ENCODE measurements at places on chromosomes 7 and 10. TPM values are rescaled to one million over a fixed set of nuclear protein-coding genes. Genes with fewer than 3 reads are reported as not detected.

LRRC18 gene
- not detected for total RNA-seq

GRCh38 chr7:89680161-89680560 lies 474.1 kb upstream of the STEAP1 start:
- H3K27ac ChIP-seq: no peak overlapping the region
- no peaks in the 10 kb centered on the region for H3K4me1 ChIP-seq
- H3K4me3 ChIP-seq: no peak overlapping the region
- DNase-seq: no peak

DNA sequence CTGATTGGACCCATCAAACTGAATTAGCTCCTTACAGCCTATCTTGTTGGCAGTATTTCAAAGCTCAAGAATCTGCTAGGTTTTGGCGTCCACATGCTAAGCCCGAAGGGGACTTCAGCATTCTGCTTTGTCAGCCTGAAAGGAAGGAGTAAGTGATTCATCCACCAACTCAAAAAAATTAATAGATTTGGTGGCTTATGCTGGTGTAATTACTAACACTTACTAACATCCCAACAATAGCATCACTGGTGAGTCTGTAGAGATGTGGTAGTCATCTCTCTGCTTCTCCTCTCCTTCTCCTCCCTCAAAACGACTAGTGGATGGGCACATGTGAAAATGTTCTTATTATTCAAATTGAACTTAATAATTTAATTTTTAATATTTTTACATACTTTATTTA lies 53.8 kb upstream of the EGR2 start:
- no peaks in the 10 kb centered on the region for H3K36me3 ChIP-seq
- no peak overlapping the region for H3K27ac ChIP-seq
- H3K27me3 ChIP-seq: peaks cover 2% of the 10 kb centered on the region
- no peak for DNase-seq
- peaks cover 5% of the 10 kb centered on the region for H3K4me1 ChIP-seq

YWHAG gene
- total RNA-seq: 96.9 TPM

DNA sequence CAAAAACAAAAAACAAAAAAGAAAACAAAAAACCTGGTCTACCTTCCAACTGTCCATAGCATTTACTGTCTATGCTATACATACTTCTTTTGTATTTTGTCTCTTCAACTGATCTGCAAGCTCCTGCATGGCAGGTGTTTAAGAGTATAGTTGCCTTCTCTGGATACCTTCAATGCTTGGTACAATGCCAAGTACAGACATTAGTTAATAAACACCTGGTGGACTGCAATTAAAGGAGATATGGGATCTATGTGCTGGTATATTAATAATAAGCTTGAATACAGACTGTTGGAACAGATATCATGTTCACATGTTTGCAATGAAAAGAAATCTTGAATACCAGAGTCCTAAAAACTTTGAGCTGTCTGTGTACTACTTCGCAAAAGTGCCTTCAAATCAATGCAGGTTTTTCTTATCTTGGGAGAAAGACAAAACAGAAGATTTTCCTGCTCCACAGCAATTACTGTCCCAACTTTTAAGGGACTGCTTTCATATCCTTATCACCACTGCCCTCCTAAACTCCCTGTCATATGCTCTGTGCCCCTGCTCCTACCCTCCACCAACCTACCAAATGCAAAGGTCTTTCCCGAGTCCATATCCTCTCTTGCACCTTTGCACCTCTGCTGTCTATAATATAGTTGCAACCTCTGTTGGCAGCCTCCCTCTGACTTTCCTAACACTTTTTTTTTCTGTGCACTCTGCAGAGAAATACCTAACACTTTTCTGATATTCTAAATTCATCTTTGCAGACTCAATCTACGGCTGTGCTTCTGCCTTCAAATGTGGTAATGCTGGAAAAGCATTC lies 85.1 kb downstream of the DNMBP start:
- peaks cover 11% of the 10 kb centered on the region for H3K4me1 ChIP-seq
- no peak overlapping the region for H3K4me3 ChIP-seq
- no peaks in the 10 kb centered on the region for H3K36me3 ChIP-seq
- DNase-seq: no peak
- H3K27ac ChIP-seq: no peak overlapping the region

- H3K27ac ChIP-seq: no peak overlapping the region
- H3K36me3 ChIP-seq: no peaks in the 10 kb centered on the region
- no peaks in the 10 kb centered on the region for H3K27me3 ChIP-seq
- H3K4me3 ChIP-seq: no peak overlapping the region
- H3K4me1 ChIP-seq: peaks cover 17% of the 10 kb centered on the region
Observed at GRCh38 chr7:50421043-50421442, 29.1 kb downstream of the FIGNL1 start.

DNA sequence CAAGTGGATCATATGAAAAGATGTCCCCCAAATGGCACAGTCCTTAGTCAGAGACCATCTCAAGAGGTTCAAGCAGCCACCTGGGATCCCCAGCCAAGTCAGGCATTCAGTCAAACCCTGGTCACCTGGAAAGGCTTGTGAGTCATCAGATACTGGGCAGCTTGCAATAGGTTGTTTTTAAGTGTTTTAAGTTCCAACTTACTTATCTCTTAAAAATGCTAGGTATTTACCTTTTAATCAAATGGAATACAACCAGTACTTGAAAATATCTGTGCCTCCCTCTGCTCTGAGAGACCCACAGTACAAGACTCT lies 262.2 kb downstream of the WDR11 start:
- no peak for DNase-seq
- H3K27ac ChIP-seq: no peak overlapping the region
- H3K27me3 ChIP-seq: no peaks in the 10 kb centered on the region
- H3K4me1 ChIP-seq: no peaks in the 10 kb centered on the region

Measured in activated naive CD4-positive, alpha-beta T cell treated with anti-CD3 and anti-CD28 coated beads for 36 hours (primary cell).